ENCODE measurements at places on chromosomes 7 and 10.

GRCh38 chr10:58001159-58001558, 266.5 kb downstream of the IPMK start:
- no peak for DNase-seq

DNA sequence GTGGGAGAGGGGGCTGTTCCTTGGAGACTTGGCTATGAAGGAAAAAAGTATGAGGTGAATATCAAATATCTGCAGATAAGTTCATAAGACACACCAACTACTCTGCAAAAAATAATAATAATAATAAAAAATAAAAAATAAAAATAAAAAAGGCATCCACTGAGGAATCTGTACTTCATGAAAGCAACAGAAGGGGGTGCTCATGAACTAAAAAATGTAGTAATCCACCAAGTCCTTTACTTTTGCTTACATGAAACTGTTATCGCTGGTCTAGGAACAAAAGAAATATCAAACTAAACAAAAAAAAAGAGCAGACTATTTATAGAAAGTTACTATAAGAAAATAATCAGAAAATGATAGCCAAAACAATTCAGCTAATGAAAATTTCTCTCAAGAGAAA, 579.0 kb downstream of the PHTF2 start:
- DNase-seq, result no peak

- no peak for DNase-seq
These were observed 236.6 kb upstream of the PPP1R3A start for GRCh38 chr7:114155116-114156110.

DNA sequence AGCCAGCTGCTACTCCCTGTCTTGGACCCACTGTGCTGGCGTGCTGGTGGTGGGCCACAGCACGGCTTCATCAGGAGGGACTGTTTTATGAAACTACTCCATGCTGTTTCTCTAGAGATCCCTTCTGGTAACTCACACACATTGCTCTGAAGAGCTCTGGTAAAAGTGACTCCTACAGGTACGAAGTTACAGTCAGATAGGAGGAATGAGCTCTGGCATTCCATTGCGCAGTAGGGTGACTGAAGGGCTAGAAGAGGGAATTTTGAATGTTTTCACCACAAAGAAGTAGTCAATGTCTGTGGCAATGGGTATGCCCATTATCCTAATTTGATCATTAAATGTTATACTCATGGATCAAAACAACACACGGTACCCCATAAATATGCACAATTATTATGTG, 609 bp downstream of the MAT1A start:
- DNase-seq, result no peak

DNA sequence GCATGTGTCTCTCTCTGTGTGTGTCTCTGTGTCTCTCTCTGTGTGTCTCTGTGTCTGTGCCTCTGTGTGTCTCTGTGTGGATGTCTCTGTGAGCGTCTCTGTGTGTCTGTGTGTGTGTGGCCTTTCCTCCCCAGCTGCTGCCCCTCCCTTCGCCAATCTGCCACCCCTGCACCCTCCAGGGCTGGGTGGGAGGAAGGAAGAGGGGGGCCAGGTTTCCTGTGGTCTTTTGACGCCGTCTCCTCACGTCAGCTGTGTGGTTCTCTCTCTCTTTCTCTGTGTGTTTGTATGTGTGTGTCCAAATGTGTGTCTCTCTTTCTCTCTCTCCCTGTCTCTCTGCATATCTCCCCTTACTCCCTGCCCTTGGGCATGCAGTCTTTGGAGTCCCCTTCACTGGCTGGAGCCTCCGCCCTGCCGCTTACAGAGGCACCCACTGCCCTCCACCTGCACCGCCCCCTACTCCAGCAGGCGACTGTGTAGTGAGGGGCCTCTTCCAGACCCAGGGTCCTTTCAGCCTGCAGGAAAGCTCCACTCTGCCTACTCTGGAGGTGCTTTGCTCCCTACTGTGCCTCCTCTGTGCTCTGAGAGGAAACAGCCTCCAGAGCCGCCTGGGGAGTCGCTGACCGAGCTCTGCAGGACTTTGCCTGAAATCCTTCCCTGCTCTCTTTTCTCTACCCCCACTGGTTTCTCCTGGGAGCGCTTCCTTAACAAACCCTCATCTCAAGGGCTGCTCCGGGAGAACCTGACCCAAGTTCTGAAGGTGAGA, 44.2 kb upstream of the C10orf71 start:
- no peak for DNase-seq

- DNase-seq, result no peak
These were observed 203.7 kb downstream of the EBF3 start for GRCh38 chr10:129760416-129760815.

DNA sequence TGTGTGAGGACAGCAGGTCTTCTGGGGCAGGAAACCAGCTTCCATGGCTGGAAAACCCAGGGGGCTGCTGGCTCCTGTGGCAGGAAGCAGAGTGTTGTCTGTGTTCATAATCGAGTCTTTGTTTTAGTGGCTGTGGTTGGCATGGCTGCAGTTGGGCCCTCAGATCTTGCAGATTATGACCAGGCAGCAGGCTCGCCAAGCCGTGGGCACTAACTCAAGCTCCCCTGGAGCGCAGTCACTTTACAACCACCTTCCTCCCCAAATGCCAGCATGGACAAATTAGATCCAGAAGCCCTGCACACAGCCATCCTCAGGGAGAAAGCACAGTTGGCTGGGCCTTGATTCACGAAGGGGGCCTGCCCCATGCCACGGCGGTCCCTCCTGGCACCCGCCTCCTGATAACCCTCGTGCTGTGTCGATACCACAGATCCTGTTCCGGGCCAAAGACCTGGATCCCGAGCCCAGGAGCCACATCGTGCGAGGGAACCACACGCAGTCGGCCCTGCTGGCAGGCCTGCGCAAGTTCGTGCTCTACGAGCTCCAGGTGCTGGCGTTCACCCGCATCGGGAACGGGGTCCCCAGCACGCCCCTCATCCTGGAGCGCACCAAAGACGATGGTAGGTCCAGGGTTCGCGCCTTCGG, 552.5 kb upstream of the FOXK1 start:
- no peak for DNase-seq

Data from stimulated activated CD4-positive, alpha-beta T cell treated with anti-CD3 and anti-CD28 coated beads, Interleukin-1b, Interleukin-23, amount 100 ng/mL, for 24 hours (primary cell).